ENCODE measurements at places on chromosomes 4 and X.
A peak's percentile ranks its signal among the peaks of the same experiment; 100 is the strongest.

DNA sequence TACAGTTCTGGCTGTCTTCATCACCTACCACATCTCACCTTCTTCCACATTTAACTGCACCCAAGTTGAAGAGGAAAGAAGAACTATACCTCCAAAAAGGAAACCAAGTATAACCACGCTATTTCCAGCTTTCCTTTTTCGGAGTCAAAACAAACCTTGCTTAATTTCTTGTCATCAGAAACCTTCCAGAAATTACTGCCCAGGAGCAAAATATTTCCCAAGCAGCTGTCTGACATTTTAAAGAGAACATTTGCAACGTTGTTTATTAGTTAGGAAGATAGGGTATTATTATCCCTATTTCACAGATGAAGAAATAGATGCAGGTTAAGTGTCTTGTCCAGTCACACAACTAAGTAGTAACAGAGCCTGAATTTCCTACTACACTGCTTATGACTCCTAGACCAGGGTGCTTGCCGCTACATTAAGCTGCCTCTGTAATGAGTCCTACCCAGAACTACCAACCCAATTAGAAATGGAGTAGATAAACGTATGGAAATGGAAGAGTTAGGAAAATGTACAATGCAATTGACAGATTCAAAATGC is 2.2 kb upstream of the ACSL4 start:
- no peak for DNase-seq

DNA sequence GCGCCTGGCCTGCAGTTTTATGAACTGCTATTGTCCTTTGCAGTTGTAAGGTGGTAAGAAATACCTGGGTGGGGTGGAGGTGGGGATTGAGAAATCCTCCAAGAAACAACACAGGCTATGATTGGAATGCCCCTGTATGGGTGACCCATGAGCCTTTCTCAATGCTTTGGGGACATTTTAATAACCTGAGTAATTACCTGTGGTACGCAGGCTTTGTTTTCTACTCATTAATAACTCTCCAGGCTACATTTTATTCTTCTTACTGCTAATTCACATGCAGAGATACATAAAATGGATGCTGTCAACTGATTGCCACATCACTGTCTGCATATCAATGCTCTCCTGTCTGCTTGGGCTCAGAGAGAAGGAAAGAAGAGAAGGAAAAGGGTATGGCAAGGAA is 41.8 kb downstream of the PHEX start:
- DNase-seq: no peak

DNA sequence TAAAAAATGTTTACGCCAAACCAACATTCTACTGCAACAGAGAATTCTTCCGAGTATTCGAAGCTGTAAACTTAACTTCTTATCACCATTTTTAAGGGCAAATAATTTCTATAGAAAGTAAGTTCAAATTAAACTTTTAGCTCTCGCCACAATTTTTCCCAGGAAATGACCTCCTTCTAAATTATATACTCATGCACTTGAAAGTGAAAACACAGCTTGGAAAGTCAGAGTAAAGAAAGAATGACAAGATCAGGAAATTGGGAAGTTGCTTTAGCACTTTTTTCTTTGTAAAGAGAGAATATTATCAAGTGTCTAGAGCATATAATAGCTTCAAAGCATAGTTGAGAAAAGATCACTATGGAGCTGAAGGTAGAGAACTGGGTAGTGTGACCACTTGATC is 1.2 kb downstream of the CYBB start:
- no peak for DNase-seq

- no peak for DNase-seq
Observed at GRCh38 chrX:72079607-72080006, 52.1 kb downstream of the RTL5 start.

- no peak for DNase-seq
Observed at GRCh38 chr4:91620952-91621351, 682.8 kb upstream of the GRID2 start.

DNA sequence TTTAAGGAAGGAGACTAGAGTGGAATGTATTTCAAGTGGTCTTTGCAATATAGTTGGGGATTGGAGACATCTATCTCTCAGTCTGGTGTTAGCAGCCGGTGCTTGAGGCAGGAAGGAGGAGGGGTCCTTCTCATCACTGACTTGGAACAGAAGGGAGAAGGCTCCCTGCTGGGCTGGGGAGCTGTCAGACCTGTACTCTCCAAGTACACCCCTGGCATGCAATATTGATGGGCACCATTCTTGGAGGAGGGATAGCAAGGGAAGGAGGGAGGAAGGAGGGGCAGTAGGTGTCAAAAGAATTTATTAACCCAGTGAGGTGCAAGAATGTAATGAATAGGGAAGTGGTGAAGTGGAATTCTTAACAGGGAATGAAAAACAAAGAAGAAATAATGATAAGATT is 338.8 kb downstream of the UNC5C start:
- peak; percentile 27 for DNase-seq

- DNase-seq: no peak
Observed at GRCh38 chr4:145525291-145525740, 43.7 kb downstream of the SMAD1 start.

DNA sequence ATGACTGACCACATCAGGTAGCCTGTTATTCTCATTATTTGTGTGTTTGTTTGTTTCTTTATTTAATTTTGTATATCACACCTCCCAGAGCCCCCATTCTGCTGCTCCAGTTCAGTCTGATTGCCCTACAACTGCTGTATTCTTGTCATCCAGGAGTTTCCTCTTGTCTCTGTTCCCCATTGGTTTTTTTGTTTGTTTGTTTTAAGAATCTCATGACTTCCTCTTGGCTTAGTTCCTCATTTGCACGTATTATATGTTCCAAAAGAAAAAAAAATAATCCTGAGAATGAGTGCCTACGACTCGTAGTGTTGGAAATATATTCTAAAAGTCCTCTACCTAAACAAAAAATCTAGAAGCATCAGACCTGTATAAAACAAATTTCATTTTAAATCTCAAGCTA is 142.3 kb upstream of the SLIT2 start:
- DNase-seq: no peak

GRCh38 chrX:68677998-68678397 is 30.5 kb downstream of the STARD8 start:
- DNase-seq: no peak

- DNase-seq: peak; percentile 18
Observed at GRCh38 chrX:110131031-110131430, 128.1 kb downstream of the TMEM164 start.

DNA sequence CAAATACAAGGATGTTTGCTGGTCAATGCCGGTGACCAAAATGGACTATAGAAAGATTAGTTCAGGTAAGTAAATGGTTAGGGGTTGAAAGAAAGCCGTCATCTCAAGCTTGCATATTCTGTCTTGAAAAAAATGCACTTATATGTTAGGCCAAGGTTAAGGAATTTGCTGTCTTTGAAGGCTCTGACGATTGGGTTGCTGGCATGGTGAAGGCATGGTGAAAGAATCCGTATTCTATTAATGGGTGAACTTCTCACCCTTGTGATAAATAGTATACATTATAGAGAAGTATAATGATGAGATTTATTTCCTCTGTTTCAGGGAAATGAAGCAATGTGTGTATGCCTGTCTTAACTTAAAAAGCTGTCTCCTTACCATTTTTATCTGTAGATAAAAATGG is 132.6 kb downstream of the ADGRL3 start:
- no peak for DNase-seq

DNA sequence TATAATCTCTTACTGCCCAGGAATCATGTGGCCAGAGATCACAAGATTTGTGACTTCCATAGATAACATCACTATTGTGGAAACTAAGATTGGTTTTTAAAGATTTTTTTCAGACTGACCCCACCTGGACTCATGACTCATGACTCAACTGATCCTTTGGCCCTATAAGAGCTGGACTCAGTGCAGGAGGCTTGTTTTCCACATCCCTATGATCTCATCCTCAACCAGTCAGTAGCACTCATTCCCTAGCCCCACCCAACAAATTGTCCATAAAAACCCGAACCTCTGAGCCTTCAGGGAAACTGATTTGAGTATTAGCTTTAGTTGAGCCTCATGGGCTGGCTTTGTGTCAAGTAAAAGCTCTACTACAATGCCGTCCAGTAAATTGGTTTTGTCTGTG is 7.9 kb upstream of the NOCT start:
- no peak for DNase-seq

GRCh38 chr4:60884587-60884986 is 315.5 kb upstream of the ADGRL3 start:
- no peak for DNase-seq

GRCh38 chr4:99264927-99265326 is 25.9 kb downstream of the ADH1A start:
- no peak for DNase-seq

DNA sequence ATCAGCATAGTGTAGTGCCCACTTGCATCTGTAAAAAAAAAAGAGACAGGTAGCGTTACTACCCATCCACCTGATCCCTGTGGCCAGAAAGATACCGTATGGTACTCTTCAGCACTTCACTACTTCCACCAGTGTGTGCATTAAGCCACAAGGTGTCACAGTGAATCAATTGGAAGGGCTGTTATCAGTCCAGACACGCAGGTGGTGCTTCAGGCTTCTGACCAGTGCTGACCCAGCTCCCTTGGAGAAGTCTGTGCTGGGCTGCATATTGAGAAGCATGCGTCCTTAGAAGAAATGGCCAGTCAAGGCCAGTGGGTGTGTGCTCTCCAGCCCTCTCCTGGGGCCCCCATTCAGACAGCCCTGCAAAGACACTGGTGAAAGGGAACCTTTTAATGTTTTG is 10.6 kb downstream of the LDB2 start:
- DNase-seq: no peak

- no peak for DNase-seq
Observed at GRCh38 chr4:104896660-104897645, 249.7 kb upstream of the TET2 start.

GRCh38 chr4:95289028-95289634 is 259.6 kb downstream of the UNC5C start:
- DNase-seq: no peak

DNA sequence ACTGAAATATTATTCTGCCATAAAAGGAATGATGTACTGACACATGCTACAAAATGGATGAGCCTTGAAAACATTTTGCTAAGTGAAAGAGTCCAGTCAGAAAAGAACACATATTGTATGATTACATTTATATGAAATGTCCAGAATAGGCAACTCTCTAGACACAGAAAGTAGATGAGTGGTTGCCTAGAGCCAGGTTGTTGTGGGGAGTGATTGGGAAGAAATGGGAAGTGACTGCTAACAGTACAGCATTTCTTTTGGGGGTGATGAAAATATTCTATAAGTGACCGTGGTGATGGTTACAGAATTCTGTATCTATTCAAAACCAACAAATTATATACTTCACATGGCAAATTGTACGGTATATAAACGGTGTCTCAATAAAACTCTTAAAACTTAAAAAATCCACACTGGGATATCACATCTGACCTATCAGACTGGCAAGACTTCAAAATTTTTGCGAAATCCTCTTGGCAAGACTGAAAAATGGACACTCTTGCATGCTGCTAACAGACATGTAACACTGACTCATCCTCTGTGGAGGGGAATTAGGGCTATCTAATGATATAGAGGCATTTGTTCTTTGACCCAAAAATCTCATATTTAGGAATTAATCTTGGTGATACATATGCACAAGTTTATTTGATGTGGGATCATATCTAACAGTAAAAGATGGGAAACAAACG is 71.8 kb downstream of the FAM13A start:
- no peak for DNase-seq

GRCh38 chr4:185358514-185358913 is 37.2 kb downstream of the LRP2BP start:
- no peak for DNase-seq

DNA sequence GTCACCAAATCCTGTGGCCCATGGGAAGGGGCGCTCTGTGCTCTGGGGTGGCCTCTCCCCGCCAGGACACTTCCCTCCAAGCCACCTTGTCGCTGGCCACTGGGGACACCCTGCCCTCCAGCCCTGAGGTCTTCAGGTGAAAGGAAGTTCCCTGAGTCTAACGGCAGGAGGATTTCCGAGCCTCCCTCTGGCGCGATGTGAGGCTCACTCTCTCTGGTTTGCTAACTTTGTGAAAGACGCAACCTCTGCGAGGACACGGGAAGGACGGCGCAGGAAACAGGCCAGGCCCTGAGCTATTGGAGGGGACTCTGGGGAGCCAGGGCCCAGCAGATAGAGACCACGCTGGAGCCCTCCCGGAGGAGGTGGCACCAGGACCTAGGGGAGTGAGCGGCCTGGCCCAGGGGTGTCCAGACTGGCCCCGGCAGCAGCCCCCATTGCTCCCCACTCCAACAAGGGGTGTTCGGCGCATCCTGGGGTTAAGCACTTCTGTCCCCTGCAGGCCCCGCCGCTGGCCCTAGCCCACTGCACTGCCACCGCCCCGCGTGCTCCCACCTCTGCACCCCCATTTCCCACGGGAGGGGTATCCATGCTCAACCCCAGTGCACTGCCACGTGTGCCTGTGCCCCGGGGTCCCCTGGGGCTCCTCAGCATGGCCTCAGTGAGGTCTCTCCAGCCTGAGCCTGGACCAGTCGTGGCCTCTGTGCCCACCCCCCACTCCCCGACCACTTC is 72.2 kb upstream of the MXD4 start:
- DNase-seq: no peak

- DNase-seq: no peak
Observed at GRCh38 chr4:184806229-184806550, 19.6 kb downstream of the ACSL1 start.

DNA sequence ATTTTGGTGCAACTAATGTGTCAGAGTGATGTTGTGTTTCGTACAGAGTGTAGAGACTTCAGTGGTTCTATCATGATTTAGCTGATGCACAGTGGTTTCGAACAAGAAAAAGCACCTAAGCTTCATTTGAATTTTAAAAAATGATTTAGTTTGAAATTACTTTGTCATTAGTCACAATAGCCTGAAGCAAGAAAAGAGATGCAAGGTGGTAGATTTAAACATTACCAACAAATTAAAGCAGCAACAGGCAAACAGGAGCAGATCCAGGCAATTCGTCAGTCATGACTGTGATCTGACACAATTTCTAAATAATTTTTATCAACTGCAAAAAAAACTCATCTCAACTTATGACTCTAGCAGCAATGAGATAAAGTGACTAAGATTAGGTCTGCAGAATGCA is 24.6 kb upstream of the COX7B2 start:
- no peak for DNase-seq

DNA sequence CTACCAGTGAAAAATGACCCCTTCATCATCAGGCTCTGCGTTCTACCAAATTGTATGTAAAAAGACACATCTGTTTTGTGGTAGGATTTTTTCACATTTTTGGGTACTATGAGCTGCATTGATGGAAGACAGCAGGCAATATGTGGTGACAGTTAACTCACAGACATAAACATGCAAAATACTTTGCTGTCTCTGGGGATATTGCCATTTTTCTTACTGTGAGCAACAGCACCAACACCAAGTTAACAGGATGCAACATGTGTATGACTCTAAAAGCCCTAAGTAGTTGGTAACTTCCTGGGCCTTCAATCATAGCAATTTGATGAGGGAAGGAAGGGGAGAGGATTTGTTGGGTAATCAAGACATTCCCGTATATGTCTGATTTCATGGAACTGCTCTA is 56.4 kb upstream of the DRP2 start:
- DNase-seq: no peak

DNA sequence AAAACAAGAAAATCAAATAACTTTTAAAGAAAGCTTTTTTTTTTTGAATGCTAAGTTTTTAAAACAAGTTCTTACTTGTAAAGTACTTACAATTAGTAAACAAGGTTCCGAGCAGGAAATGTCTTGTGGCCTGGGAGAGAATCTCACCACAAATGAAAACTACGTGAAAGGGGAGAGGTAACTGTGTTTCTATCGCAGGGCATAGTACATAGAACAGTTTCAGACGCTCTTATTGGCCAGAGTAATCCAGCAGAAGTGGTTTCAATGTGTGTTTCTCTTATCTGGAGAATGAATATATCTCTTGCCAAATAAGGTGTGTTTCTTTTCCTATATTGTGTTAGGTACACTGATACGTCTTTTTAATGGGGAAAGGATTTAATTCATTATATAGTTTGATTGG is at the start of gene PLAC8:
TSS of gene PLAC8 (minus strand) at position 154 of the 400 bp plus-strand sequence. CDS start 6,808 bp downstream, outside the sequence.
- DNase-seq: no peak
